ENCODE measurements at places on chromosomes 16 and 17.

DNA sequence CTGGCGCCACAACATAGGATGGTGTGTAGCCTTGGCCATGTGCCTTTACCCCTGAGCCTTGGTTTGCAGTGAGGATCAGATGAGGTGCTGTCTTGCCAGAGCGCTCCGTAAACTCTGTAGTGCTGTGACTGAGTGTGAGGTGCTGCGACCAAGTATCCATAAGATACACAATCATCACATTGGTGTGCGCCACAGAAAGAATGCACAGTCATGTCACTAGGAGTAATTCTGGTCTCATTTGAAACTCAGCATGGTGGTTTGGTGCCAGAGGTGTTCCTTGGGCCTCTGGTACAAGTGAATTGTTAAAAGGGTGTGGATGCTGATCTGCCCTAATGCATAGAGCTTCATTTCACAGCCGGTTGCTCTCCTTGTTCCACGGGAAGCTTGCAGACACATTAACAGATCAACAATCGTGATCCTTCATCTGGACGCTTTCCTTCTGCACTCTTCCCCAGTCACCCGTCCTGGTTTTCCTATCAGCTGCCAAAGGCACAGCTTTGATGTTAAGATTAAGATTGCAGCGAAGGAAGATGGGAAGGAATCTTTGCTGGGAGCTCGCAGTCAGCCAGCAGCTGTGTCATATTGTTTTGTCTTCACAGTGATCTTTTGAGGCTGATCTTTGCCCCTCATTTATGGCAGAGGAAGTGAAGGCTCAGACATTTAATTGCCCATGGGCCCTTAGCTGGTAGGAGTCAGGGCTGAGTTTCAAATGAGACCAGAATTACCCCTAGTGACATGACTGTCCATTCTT is 79.1 kb downstream of the KSR1 start:
- DNase-seq: no peak

DNA sequence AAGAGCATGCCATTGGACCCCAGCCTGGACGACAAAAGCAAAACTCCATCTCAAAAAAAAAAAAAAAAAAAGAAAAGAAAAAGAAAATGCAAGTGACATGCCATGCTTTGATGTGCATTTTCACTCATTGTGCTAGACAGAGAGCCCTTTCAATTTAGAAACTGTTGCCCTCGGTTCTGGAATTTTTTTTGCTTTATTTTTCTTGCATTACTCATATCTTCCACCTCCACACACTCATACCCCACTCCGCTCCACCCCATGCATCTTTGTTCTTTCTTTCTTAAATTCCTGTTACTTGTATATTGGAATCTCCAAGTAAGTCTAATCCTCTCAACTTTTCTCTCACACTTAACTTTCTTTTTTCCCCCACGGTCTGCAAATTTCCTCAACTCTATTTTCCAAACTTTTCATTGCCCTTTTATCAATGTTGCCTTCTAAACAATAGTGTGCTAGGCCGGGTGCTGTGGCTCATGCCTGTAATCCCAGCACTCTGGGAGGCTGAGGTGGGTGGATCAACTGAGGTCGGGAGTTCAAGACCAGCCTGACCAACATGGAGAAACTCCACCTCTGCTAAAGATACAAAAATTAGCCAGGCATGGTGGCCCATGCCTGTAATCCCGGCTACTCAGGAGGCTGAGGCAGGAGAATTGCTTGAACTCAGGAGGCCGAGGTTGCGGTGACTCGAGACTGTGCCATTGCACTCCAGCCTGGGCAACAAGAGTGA is 16.8 kb upstream of the SUZ12 start:
- peak; percentile 24 for DNase-seq

- no peak for DNase-seq
Measured at GRCh38 chr17:36153895-36154610, 22.4 kb downstream of the TBC1D3B start.

- no peak for DNase-seq
Measured at GRCh38 chr17:12242345-12242954, 221.8 kb downstream of the MAP2K4 start.

DNA sequence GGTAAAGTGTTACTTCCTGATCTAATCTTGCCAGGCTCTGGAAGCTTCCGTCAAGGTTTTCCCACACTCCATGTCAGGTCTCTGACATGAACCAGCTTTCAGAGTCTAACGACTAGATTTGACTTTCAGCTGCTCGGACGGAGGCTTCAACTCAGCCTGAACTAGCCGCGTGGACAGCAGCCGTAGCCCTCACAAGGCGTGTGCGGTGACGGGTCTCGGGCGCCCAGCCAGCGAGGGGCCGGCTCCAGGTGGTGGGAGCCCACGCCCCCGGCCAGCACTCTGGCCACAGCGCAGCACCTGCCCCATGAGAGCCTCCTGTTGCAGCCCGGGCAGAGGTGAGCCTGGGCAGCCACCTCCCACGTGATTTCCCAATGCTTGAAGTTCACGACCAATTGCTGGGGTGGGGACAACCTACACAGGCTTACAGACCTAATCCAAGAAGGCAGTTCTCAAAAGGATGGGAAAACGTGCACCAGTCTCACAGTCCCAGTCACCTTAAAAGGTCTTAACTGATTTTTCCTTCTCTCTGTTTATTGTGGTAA is 45.5 kb downstream of the TBC1D16 start:
- DNase-seq: no peak

- DNase-seq: no peak
Measured at GRCh38 chr17:79981661-79982101, 54.0 kb downstream of the TBC1D16 start.

GRCh38 chr17:39187152-39187830 is 10.2 kb downstream of the CACNB1 start:
- DNase-seq: no peak

- DNase-seq: no peak
Measured at GRCh38 chr17:12613566-12613965, 52.1 kb upstream of the MYOCD start.

GRCh38 chr17:78248051-78248914 is 16.9 kb downstream of the TMEM235 start:
- DNase-seq: no peak

DNA sequence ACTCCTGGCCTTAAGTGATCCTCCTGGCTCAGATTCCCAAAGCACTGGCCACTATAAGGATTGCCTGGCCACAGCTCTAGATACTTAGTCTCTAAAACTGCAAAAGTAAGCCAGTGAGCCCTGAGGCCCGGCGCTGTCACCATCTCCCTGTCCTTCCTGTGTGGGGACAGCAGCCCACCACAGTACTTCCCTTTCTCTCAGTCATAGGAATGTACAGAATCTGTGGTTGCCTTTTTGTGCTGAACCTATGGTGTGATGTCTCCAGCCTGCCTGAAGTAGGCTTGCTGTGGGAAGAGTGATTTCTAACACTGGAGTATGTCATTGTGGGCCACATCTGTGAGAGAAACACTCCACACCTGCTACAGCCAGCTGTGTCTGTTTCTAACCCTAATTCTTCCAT is 24.7 kb downstream of the NTAN1 start:
- DNase-seq: no peak

- no peak for DNase-seq
Measured at GRCh38 chr16:57516176-57516725, 20.1 kb downstream of the CCDC102A start.

GRCh38 chr17:69363488-69364210 is 36.7 kb upstream of the ABCA5 start:
- no peak for DNase-seq

- DNase-seq: peak; percentile 50
Measured at GRCh38 chr17:38667099-38667786, 7.5 kb downstream of the EPOP start.

GRCh38 chr17:51322390-51323029 is 62.2 kb downstream of the UTP18 start:
- no peak for DNase-seq

DNA sequence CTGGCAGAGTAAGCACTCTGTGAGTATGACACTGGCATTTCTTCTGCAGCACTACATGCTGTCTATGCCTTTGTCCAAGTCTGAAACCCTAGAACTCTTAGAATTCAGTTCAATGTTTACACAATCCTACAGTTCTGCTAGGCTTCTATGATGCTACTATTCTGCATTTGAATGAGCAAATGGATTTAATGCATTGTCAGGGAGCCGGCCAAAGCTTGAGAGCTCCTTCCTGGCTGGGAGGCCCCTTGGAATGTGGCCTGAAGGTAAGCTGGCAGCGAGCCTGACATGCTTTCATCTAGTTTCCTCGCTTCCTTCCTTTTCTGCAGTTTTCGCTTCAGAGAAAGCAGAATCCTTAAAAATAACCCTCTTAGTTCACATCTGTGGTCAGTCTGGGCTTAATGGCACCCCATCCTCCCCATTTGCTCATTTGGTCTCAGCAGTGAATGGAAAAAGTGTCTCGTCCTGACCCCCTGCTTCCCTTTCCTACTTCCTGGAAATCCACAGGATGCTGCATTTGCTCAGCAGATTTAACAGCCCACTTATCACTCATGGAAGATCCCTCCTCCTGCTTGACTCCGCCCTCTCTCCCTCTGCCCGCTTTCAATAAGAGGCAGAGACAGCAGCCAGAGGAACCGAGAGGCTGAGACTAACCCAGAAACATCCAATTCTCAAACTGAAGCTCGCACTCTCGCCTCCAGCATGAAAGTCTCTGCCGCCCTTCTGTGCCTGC is at the start of gene CCL2:
Gene CCL2 (plus strand): TSS at position 635 of the 730 bp plus-strand sequence. CDS start 65 bp downstream, at position 700.
- DNase-seq: no peak

- no peak for DNase-seq
Measured at GRCh38 chr16:4182581-4183236, 59.2 kb downstream of the SRL start.

DNA sequence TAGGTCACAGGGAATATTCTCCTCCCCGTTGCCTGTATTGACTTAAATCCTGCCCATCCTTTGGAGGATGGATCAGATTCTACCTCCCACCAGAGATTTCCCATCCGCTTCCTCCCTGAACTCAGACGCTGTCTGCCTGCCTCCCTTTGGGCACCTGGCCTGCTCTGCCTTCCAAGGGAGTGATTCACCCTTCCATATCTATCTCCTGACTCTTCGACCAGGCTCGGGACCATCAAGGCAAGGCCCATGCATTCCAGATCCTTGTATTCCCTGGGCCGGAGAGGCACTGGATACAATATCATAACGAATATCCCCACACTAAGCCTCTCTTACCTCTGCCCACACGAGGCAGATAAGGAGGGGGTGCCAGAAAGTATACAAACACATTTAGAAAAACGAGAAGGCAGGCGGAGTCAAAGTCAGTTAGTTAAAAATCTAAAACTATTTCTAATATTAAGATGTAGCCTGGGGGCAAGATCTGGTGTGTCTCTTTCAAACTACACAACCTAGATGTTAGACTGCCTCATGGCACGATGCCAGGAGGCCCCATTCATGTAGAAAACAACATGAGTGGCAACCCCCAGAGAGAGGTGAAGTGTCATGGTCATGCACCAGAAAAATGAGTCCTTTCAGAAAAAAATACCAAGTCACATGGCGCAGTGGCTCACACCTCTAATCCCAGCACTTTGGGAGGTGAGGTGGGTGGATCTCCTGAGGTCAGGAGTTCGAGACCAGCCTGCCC is 9.2 kb downstream of the PMP22 start:
- no peak for DNase-seq

DNA sequence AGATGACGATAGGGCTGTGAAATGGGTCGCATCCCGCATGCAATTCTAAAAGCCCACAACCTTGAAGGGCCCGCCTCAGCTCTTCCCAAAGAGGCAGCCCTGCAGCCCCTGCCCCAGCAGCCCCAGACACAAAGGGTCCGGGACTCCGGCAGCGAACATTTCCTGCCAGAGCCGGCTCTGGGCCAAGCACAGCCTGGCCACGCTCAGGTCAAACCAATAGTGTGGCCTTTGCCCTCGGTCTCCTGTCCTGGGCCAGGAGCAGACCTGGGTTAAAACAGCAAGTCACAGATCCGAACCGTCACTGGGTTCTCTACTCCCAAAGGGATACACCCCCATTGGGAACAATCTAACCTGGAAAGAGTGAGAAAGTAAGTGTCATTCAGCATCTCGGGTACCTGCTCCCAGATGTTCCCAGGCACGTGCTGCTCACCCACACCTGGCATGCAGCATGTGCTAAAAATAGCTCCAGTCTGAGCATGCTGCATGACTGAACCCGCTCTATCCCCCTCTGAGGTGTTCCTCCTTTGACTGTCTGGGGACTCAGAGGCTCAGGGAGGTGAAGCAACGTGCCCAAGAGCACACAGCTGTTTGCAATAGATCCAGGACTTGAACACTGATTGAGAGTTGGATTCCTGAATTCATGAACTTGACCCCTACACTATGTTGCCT is 22.2 kb upstream of the ATP2A3 start:
- DNase-seq: no peak

DNA sequence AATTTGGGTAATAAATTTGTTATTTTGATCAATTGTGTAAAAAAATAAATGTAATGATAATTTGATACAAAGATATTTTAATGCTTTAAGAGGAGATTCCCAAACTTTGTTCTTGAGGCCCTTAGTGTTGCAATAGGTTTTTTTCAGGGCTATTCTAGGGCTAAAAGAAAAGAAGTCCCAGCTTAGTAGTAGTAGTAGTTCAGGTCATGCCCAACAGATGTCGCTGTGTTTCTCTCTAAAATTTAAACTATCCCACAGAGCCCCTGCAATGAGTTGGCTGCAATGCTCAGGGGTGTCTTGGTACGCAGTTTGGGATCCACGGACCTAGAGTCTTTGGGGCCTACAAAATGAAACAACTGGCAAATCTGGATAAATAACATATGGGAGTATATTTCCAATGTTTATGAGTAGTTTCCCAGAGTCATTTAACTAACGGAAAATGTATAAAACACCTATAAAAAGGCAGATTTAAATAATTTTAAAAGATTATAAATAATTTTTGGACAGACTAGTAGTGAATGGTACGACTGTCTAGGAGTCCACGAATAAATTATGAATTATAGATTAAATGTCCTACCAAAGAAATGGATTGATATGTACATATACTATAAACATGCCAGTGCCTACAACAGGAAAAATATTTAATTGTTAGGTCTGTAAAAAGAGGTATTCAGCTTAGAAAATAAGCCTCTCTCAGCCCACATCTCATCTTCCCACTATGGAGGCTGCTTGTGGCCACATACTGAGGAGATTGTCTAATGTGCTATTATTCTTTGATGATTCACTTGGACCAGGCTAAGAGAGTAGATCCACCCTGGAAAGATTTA is 228.5 kb upstream of the PMFBP1 start:
- no peak for DNase-seq

- DNase-seq: no peak
Measured at GRCh38 chr17:2580151-2580550, 13.3 kb upstream of the PAFAH1B1 start.

Measured in activated naive CD4-positive, alpha-beta T cell treated with anti-CD3 and anti-CD28 coated beads, Interleukin-2, amount 50 U/mL, for 16 hours (primary cell).